CD4-positive, alpha-beta T cell treated with Interleukin-21 for 1 hour (primary cell): ENCODE measurements at places on chromosomes 6 and 20.
A peak's percentile ranks its signal among the peaks of the same experiment; 100 is the strongest.

GRCh38 chr20:35954907-35955251 lies 577 bp upstream of the SCAND1 start:
- DNase-seq = peak; percentile 54

DNA sequence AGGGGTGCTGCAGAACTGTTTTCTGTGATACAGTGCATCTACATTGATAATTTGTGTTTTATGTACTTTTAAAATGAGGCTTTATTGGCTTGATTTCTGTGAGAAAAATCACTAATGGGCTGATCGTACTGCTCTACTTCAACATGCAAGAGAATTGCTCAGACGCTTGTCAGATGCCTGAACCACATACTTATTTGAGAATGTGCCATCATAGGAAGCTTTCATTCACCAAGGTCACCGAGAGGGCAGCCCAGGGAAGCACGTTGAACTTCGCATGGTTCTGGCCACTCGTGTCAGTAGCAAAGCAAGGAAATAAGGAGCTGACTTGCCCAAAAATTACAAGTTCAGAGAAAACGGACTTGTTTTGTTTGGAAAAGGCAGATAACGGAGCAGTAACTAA lies 168.5 kb upstream of the AKAP12 start:
- DNase-seq = no peak

- DNase-seq = no peak
These were observed 1056.2 kb downstream of the EPHA7 start for GRCh38 chr6:92363111-92363510.

GRCh38 chr20:40010483-40010882 lies 678.6 kb downstream of the MAFB start:
- no peak for DNase-seq

GRCh38 chr20:15475483-15475882 lies 1097.8 kb downstream of the KIF16B start:
- DNase-seq = no peak

DNA sequence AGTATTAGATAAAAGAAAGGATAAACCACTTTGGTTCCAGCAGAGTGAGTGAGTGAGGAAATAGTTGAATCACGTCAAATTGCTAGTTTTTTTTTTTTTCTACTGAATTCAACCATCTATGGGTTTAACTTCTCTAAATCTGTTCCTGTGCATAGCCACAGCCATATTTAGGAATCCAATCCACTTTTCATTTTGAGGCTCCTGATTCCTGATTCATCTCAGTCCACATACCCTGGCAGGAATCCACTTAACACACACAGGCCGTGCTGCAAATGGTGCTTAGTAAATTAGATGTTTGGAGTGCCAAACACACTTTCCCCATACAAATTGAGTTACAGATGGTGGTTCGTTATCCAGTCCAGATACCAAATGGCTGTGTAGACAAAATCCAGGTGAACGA lies 220.3 kb downstream of the ALDH8A1 start:
- DNase-seq = no peak

DNA sequence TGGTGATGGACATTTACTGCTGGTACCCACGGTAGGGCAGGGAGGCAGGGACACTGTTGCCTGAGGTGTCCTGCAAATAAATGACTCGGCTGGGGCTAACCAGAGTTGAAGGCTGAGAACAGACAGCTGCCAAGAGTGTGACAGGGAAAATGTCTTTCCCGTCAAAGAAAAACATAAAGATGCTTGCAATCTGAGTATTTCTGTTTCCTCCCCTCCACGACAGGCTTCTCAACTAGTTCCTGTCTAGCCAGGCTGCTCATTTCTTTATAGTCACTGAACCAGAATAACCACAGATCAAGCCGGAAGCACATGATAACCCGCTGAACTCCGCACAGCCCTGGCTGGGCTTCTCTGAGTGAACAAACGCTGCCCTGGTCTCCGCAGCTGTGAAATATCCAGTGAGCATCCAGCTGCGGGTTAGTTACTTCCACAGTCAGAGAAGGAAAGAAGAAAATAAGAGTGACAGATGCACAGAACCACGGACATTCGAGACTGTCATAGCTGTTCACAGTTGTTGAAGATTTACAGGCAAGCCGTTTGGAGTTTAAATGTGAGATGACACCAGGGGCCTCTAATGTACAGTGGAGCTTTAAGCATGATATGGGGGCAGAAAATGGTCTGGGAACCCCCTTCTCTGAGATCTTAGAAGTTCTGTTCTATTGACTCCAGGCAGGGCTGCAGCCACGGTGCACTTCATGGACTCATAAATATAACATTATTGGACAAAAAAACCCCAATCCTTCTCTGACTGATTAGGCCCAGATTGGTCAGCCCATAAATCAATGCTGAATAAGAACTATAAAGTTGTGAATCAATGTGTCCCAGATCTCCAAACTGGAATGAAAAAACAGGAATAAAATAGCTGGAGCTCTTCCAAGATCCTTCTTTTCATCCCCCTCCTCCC lies 299.9 kb upstream of the SUPT3H start:
- peak; percentile 62 for DNase-seq

DNA sequence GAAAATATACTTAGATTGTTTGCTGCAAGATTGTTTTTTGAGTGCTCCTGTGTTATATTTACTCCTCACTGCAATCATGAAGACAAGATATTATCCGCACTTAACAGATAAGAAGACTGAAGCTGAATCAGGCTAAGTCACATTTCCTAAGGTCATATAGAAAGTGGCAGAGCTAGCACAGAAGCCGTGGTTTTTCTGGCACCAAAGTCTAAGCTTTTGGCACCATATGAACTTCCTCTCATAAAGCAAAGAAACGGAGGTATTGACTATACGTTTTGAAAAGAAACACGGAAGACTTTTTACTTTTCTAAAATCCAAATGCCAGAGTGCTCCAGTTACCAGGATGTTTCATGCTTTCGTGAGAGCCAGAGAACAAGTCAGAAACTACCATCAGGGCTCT lies 9.3 kb upstream of the DTD1 start:
- DNase-seq = no peak

DNA sequence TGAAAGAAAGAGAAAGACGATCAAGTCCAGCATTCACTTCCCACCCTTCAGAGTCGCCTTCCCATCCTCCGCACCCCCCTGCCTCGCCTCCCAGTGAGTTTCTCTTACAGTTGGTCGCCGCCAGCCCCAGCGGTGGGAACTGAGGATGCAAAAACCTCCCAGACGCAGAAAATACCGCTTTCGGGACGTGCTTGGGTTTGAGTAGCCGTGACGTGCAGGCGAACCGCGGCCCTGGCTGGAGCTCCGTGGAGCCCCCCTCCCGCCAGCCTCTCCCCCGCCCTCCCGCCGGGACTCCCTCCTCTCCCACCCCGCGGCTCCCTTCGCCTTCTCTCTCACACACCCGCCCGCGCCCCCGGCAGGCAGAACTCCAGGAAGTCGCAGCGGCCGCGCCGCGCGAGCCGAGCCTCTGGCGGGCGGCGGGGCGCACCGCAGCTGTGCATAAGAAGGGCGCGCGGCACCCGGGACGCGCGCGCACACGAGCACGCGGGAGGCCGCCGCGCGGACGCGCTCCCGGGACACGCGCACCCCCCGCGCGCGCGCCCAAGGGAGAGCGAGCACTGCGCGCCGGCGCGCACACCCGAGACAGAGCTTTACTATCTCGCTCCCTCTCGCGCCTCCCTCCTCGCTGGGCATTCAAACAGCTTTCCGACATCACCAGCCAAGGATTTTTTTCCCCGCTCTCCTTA lies at the start of gene ADGRB3:
Gene ADGRB3, plus strand, starts transcription at position 557 of the 686 bp plus-strand sequence. CDS start 3,394 bp downstream, outside the sequence.
- DNase-seq = peak; percentile 26

GRCh38 chr20:41068806-41069205 lies 40.2 kb downstream of the TOP1 start:
- no peak for DNase-seq

GRCh38 chr20:41181567-41181966 lies 44.2 kb downstream of the PLCG1 start:
- DNase-seq = no peak

- DNase-seq = no peak
These were observed 2.7 kb downstream of the OLIG3 start for GRCh38 chr6:137491478-137491877.

DNA sequence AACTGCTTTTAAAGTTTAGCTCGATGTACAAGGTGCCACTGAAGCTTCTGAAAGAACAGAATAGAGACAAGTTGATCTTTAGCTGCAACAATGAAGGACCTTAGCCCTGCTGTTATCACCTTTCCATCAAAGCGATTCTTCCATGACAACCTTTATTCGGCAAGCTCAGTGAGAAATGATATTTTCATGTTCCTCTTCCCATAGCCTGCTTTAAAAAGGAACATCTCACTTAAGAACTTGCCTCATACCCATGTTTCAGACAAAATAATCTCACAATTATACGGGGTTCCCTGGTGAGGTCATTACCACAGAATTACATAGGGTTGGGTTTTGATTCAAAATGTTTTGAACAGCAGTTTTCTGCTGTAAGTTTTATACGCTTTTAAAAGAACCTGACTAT lies 264.2 kb downstream of the THBS2 start:
- no peak for DNase-seq

DNA sequence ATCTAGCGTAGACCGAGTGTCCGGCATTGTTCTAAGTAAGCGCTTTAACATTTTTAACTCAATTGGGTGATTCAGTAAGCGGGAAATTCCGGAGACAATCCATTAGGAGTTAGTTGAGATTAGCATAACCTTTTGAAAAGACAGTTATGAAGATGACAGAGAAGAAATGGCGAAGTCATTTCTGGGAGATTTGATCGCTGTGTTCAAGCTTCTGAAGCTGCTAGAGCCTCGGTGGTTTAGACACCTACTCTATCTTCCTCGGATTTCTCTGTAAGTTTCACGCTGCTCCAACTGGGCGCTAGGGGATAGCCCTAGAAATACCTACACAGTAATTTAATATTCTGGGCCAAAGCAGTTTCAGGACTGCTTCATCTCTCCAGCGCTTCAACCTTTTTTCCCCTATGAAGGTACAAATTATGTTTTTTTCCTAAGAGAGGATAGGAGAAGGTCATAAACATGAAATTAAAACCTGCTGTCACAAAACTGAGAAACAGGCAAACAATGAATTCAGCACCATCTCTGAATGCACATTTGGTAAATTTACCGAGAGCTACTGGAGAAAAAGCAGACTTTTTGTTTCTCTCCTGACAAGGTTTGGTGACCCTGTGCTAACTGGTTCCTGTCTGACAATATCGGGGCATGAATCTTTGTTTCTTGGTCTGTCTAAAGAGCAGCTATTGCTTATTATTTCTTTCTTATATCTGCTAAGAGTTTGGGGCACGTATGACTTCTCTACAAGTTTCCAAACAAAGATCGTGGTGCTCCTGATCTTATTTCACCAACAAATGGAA lies 22.4 kb downstream of the ZNF311 start:
- peak; percentile 50 for DNase-seq

DNA sequence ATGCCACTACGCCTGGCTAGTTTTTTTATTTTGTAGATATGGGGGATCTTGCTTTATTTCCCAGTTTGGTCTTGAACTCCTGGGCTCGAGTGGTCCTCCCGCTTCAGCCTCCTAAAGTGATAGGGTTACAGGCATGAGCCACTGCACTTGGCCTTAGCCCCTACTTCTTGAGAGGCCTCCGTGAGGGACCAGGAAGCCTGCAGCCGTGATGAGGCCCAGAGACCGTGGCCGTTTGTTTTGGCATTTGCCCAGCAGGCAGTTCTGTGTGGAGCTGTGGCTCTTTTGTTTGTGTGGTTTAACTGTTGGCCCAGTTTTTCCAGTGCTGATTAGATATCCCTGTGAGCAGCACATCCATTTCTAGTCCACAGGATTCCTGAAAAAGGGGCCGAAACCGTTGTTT lies 39.8 kb downstream of the SRSF3 start:
- no peak for DNase-seq

DNA sequence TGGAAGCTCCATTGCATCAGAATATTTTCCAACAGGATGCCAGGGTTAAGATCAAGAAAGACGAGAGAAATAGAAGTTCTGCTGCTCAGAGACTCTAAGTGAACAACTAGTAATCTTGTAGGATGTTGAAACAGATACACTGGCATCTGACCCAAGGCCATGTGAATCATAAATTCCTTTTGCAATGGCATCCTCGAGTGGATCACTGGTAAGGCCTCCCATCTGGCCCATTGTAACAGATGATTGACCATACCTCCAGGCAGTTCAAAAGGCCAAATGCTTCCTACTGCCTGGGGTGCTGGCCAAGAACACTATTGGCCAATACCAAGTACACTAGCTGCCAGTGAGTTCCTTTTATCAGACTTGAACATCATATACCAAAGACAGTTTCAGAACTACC lies 9.9 kb upstream of the SLC17A3 start:
- DNase-seq = no peak

- no peak for DNase-seq
These were observed 73.4 kb upstream of the SIM1 start for GRCh38 chr6:100538086-100538485.

DNA sequence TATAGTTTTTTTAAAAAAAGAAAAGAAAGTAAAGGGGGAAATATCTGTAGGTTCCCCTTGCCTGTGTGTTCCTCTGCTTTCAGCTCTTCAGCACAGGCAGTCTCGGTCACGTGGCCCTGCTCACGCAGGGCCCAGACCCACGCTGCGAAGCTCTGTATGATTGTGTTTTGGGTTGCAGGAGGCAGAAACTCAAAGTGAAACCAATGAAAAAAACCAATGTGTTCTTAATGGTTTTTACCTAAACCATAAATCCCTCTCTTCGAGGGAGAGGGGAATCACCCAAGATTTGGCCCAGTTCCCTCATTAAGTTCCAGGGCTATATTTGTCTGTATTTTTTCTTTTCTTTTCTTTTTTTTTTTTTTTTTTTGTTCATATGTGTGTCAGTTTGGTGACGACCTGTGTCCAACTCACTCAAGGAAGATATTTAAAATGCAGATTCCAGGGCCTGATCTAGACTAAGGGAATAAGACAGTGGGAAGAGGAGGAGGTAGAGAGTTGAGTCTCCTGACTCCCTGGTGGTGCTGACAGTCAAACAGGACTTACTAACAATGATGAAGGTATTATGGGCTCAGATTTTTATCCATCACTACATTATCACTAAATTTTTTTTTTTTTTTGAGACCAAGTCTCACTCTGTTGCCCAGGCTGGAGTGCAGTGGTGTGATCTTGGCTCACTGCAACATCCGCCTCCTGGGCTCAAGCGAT lies 33.8 kb upstream of the RREB1 start:
- DNase-seq = peak; percentile 64

DNA sequence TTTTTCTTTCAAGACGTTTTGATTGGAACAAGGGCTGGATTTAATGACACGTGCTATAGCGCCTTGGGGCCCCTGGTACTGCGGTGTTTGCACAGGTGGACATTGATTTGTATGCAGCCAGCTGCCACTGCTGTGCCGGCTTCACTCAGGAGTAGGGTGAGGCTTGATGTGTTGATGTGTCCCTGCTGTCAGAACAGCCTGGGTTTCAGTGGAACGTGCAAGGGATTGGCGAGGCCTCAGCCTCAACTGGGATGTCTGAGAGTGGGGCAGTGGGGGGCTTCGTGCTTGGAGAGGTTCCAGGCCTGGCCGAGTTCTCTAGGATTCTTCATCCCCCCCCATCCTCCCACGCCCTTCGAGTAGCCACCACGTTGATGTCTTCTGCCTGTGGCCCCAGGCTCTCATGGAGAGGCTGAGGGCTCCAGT lies 23.0 kb downstream of the PYGB start:
- no peak for DNase-seq
